Astrocyte (in vitro differentiated cells and primary cell): ENCODE measurements at places on chromosomes 2 and 18. TPM values are rescaled to one million over a fixed set of nuclear protein-coding genes. Genes with fewer than 3 reads are reported as not detected.

DNA sequence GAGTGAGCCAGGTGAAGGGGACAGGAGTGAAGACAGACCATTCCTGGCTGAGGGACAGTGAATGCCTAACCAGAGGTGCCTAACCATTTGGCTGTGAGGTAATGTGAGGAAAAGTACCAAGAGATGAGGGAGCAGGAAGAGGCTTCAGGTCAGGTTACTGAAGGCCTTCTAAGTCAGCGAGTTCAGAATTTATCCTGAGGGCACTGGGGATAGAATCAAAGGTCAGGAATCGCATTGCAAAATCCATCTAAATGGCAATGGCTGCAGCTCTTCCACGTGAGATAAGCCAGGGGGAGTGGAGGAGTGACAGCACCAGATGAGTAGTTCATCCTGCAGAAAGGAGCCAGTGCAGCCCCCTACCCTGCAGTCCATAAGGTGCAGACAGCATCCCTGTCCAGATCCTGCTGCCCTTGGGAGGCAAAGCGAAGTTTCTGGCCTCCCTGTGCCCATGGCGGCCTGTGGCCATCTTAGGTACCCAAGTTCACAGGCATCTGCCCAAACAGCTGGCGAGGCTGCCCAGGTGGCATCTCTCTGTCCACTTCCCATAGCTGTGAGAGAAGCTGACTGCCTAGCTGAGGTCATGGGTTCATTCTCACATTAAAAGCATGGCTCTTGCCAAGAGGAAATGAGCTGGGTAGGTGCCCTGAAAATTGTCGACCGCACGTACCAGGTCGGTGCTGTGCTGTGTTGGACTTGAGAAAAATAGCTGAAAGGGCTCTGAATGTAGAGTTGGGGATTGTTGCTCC lies 49.5 kb downstream of the CYP27C1 start:
- no peak overlapping the region for H3K27ac ChIP-seq
- peaks cover 13% of the 10 kb centered on the region for H3K4me1 ChIP-seq
- H3K36me3 ChIP-seq = no peaks in the 10 kb centered on the region
- H3K27me3 ChIP-seq = no peaks in the 10 kb centered on the region

EGR4 gene
- total RNA-seq = not detected in 2 replicates

- H3K27me3 ChIP-seq = peaks cover 11% of the 10 kb centered on the region
- H3K36me3 ChIP-seq = no peaks in the 10 kb centered on the region
- no peak overlapping the region for H3K4me3 ChIP-seq
- DNase-seq = no peak
Measured at GRCh38 chr18:37540424-37541138, 25.0 kb downstream of the CELF4 start.

- no peaks in the 10 kb centered on the region for H3K36me3 ChIP-seq
- peak overlapping the region; percentile 75 for H3K27ac ChIP-seq
- H3K4me1 ChIP-seq = peaks cover 4% of the 10 kb centered on the region
Measured at GRCh38 chr2:206273905-206274304, 558 bp upstream of the ZDBF2 start.

DNA sequence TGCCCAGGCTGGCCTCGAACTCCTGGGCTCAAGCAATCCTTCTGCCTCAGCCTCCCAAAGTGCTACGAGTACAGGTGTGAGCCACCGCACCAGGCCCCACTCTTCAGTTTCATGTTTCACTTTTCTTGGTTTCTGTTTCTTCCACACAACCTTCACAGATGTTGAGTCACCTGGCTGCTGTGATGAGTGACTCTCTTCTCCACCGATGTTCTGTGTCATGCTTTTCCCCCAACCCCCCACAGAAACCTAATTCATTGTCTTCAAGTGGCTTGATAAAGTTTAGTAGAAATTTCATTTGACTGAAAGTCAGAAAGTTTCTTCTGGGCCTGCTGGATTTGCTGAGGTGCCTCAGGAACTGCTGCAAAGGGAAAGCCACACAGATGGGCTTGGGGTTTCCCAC lies 78.5 kb downstream of the SPHKAP start:
- no peaks in the 10 kb centered on the region for H3K4me1 ChIP-seq
- H3K4me3 ChIP-seq = no peak overlapping the region
- H3K36me3 ChIP-seq = no peaks in the 10 kb centered on the region
- H3K27me3 ChIP-seq = no peaks in the 10 kb centered on the region
- H3K27ac ChIP-seq = no peak overlapping the region
- DNase-seq = no peak

- no peak for DNase-seq
- no peaks in the 10 kb centered on the region for H3K27me3 ChIP-seq
- no peak overlapping the region for H3K4me3 ChIP-seq
- H3K36me3 ChIP-seq = peaks cover 4% of the 10 kb centered on the region
- peaks cover 17% of the 10 kb centered on the region for H3K4me1 ChIP-seq
Measured at GRCh38 chr2:130377491-130377890, 21.6 kb downstream of the PTPN18 start.

HSPE1 gene
- 114 and 139 TPM in 2 replicates for total RNA-seq

HOXD13 gene
- not detected in 2 replicates for total RNA-seq

- H3K27ac ChIP-seq = no peak overlapping the region
- no peak overlapping the region for H3K4me3 ChIP-seq
- DNase-seq = no peak
- no peaks in the 10 kb centered on the region for H3K36me3 ChIP-seq
- no peaks in the 10 kb centered on the region for H3K27me3 ChIP-seq
Measured at GRCh38 chr2:165147186-165148045, 56.4 kb downstream of the SCN3A start.

DNA sequence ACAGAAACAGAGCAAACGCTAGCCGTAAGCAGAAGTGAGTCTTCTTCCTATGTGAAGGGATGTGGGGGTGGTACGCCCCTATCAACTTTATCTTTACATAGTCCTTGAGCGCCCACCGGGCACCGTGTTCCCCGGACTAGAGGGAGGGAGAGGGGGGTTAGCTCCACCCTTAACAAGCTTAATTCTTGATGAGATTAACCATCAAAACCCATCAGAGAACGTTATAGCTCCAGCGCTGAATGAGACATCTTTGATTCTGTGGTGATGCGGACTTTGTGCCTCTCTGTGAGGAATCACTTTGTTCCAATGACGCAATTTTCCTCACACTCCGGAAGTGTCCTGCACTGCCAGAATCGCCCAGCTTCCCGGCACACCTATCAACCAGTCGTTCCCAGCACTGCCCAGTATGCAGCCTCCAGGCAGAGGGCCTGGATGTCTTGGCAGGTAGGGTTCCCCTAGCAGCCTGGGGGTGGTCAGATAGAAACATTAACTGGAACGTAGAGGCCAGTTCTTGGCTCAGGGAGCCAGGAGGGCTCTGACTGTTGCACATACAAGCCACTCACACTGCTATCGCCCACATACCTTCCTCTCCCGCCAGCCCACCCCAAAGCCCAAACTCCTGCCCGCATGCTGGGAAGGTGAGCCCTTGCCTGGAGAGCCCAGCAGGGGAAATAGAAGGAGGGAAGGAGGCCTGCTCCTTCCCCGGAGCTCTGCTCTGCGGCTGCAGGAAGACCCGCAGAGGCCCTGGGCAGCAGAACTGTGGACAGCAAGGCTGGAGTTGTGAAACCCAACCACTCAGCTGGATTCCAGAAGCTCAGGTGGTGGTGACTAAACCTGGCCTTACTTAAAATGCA lies 1.9 kb upstream of the ODC1 start:
- H3K27ac ChIP-seq = no peak overlapping the region
- no peaks in the 10 kb centered on the region for H3K36me3 ChIP-seq
- no peaks in the 10 kb centered on the region for H3K27me3 ChIP-seq

DNA sequence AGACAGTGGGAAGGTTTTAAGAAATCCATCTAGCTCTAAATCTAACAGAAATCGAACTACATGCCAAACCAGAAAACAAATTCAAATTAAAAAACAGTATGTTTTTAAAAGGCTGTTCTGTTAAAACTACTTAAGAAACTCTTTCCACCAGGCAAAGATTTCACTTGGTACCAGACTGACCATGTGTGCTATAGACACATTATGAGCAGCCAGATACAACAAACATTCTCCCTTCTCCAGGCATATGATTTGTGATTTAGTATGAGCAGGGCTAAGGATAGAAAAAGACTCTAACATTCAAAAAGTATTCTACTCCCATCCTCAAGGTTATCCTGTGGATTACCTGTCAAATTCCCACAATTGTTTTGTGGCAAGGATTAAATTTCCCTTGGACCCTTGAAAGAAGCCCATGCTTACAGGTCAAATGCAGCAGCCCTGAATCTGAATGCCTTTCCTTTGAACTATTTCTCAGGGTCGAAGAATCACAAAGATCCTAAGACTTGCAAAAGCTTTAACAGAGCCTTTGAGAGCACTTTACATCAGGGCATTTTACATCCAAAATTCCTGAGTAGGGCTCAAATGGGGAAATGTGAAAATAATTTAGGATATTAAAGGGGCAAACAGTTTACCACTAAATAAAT lies 42.5 kb upstream of the TTC32 start:
- H3K4me3 ChIP-seq = no peak overlapping the region
- no peaks in the 10 kb centered on the region for H3K36me3 ChIP-seq
- DNase-seq = no peak
- H3K4me1 ChIP-seq = no peaks in the 10 kb centered on the region

DNA sequence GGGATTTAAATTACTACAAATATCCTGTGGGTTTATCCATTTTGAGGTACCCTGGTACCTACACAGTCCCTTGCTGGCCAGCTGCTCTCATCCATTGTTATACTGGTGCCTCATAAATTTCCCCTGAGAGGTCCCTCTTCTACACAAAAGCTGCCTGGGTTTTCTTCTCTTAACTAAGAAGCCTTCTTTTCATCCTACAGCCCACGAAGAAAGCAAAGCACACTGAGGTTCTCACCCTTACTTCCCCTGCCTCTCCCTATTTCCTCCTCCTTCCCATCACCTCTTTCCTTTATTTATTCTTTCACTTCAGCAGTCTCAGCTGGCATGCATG lies 154.9 kb downstream of the CSRNP3 start:
- no peak overlapping the region for H3K27ac ChIP-seq
- no peaks in the 10 kb centered on the region for H3K27me3 ChIP-seq
- H3K36me3 ChIP-seq = no peaks in the 10 kb centered on the region
- no peak for DNase-seq
- H3K4me3 ChIP-seq = no peak overlapping the region

GRCh38 chr18:76955524-76956170 lies 133.3 kb downstream of the ZNF236 start:
- peaks cover 5% of the 10 kb centered on the region for H3K36me3 ChIP-seq
- no peak overlapping the region for H3K27ac ChIP-seq
- no peak overlapping the region for H3K4me3 ChIP-seq
- no peak for DNase-seq
- H3K27me3 ChIP-seq = no peaks in the 10 kb centered on the region

RGPD3 gene
- 0.10 and 0.16 TPM in 2 replicates for total RNA-seq

GRCh38 chr2:85933753-85934594 lies 45.2 kb upstream of the ST3GAL5 start:
- H3K27me3 ChIP-seq = no peaks in the 10 kb centered on the region
- H3K27ac ChIP-seq = peak overlapping the region; percentile 68
- H3K4me3 ChIP-seq = no peak overlapping the region
- no peaks in the 10 kb centered on the region for H3K36me3 ChIP-seq

DLX1 gene
- total RNA-seq = 0.27 TPM in 1 of 2 replicates, not detected in the other

MAT2A gene
- total RNA-seq = 175 and 180 TPM in 2 replicates

ALPI gene
- not detected in 2 replicates for total RNA-seq

DNMT3A gene
- total RNA-seq = 51.4 and 58.1 TPM in 2 replicates

DNA sequence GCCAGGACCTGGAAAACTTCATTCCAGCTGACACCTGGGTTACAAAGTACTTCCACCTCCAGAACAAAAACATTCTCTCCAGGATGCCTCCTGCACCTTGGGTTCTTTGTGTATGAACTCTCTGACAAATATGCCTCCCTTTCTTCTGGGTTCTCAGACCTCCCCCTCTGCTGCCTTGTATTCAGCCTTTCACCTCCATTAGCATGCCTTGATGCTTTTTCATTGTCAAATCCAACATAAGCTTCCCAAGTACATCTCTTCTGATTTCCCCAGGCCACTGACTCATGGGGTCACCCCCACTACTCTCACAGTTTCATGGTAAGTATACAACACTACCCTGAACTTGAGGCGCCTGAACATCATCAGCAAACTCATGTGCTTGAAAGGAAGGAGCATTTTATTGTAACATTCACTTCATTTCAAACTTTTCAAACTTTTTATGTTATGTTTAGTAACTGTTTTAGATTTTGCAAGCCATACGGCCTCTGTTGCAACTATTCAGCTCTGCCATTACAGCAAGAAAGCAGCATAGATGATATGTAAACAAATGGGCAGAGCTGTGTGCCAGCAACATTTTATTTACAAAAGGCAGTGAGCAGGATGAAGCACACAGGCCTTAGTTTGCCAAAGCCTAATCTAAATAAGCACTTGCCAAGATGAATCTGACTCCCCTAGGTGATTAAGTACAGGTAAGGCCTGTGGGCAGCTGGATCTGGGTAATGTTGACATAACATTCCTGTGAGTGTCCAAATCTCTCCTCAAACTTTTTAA lies 32.5 kb upstream of the MRPS9 start:
- no peak overlapping the region for H3K4me3 ChIP-seq
- H3K27ac ChIP-seq = no peak overlapping the region
- no peaks in the 10 kb centered on the region for H3K36me3 ChIP-seq
- DNase-seq = no peak
- H3K4me1 ChIP-seq = no peaks in the 10 kb centered on the region

TMEM163 gene
- total RNA-seq = 0.12 and 0.18 TPM in 2 replicates

DNA sequence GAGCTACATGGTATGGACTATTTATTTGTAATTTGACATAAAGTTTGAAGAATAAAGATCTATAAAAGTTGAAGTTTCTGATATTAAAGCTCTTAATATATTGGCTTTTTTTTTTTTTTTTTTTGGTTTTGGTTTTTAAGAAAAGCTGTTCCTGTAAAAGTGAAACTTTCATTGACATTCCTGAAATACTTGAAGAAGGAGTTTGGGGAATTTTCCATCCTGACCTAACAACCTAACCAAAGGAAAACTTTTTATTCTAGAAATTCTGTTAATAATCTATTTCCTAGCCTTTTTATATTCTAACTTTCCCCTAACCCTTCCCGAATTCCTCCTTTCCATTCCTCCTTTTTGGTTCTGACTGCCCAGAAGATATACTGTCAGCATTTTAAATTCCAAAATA lies 83.7 kb downstream of the ACSL3 start:
- peaks cover 5% of the 10 kb centered on the region for H3K4me1 ChIP-seq
- H3K4me3 ChIP-seq = no peak overlapping the region
- DNase-seq = peak; percentile 34
- no peak overlapping the region for H3K27ac ChIP-seq

HOXD11 gene
- total RNA-seq = not detected in 2 replicates

- no peaks in the 10 kb centered on the region for H3K36me3 ChIP-seq
- H3K4me1 ChIP-seq = no peaks in the 10 kb centered on the region
- H3K27ac ChIP-seq = peak overlapping the region; percentile 29
- peak; percentile 54 for DNase-seq
- H3K27me3 ChIP-seq = no peaks in the 10 kb centered on the region
- H3K4me3 ChIP-seq = no peak overlapping the region
Measured at GRCh38 chr2:17355608-17356329, 162.5 kb downstream of the RAD51AP2 start.
